Activated T-cell treated with anti-CD3 and anti-CD28 coated beads, Interleukin-2, amount 50 U/mL, for 72 hours (primary cell): ENCODE measurements at places on chromosomes 4 and X. TPM values are rescaled to one million over a fixed set of nuclear protein-coding genes. Genes with fewer than 3 reads are reported as not detected.

The LAGE3 gene
- total RNA-seq, result 34.3 TPM

The GPC4 gene
- not detected for total RNA-seq

The OPN1MW3 gene
- total RNA-seq, result not detected

The MCF2 gene
- 0.46 TPM for total RNA-seq

The RTL5 gene
- total RNA-seq, result 0.17 TPM

The VCX3A gene
- total RNA-seq, result not detected

The ADGRL3 gene
- not detected for total RNA-seq
